ENCODE measurements at places on chromosomes 16 and 17.

DNA sequence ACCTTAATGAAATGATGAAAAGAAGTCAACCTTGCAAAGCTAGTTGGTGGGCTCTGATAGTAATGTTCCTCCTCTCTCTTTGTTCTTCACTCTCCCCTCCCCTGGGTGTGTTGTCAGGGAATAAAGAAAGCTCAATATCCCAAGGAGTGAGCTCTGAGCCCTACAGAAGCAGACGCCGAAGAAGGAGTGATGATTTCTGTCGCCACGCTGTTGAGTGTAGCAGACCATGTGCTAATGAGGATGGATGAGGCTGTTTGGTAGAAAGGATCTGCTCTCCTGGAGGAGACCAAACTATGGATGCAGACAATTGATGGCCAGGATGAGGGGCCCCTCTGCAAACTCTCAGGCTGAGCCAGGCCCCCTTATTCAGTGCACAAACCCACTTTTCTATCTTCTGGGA lies 140.0 kb upstream of the DNAH9 start:
- no peak for DNase-seq

GRCh38 chr17:31673076-31673475 lies 186.0 kb downstream of the COPRS start:
- DNase-seq: no peak

GRCh38 chr16:28092721-28093384 lies 29.3 kb upstream of the GSG1L start:
- no peak for DNase-seq

DNA sequence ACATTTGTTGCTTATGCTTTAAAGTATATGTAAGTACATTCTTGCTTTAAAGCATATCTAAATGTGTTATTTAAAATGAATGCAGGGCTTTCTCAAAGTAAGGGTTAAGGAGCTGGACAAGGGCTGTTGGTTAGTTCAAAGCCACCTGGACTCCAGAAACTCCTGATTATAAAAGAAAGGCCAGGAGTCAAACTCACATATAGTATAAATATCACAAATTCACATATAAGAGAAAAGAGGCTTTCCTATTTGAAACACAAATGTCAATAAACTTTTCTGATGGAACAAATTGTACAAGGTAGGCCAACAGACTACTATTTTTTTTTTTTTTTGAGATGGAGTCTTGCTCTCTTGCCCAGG lies 84.5 kb upstream of the CORO6 start:
- no peak for DNase-seq

GRCh38 chr16:87093804-87094555 lies 223.2 kb downstream of the C16orf95 start:
- DNase-seq: no peak

DNA sequence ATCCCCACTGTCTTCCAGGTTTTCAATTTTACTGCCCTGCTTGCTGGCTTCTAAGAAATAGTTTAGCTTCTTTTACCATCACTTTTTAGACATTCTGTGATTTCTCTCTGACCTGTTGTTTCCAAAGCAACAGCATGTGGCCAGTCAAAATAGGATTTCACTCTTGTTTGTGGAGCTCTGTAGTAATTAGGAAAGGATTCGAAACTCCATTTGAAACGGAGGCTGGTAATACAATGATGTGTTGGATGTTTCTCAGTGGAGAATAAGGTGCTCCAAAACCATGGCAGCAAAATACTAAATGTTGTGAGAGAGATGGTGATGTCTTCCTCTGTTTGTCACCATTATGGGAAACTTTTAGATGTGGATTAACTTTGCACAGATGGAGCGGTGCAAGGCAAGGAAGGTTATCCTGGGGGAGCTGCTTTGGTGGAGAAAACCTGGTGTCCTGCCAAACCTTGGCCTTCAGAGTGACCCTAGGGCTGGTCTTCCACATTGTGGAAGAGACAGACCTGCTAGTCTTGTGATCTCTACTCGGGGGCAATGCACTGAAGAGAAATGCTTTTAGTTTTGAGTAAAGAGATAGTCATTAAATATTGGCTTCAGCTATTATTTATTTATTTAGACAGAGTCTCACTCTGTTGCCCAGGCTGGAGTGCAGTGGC lies 79.4 kb downstream of the PRKCA start:
- DNase-seq: no peak

GRCh38 chr17:39867084-39867879 lies 720 bp upstream of the ZPBP2 start:
- DNase-seq: peak; percentile 78

GRCh38 chr16:27823421-27823820 lies 240.1 kb downstream of the GSG1L start:
- DNase-seq: no peak

- peak; percentile 56 for DNase-seq
Observed at GRCh38 chr17:16419929-16420271, 4.5 kb downstream of the TRPV2 start.

- no peak for DNase-seq
Observed at GRCh38 chr17:45347444-45347843, 30.6 kb upstream of the MAP3K14 start.

DNA sequence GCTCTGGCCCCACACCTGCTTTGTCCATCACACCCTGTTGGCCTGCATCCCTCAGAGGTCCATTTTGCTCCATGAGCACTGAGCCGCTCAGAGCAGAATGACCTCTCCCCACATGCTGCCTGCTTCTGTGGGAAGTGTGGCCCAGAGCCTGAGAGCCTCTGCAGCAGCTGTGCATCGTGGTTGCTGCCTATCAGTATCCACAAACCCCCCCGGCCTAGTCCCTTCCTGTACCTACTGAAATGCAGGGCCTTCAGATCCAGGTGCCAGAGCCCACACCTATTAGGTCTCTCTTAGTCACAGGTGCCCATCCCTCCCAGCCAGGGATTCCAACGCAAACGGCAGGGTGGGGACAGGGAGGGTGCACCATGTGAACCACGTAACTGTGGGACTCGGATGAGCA lies 16.6 kb upstream of the TRPV3 start:
- DNase-seq: no peak

DNA sequence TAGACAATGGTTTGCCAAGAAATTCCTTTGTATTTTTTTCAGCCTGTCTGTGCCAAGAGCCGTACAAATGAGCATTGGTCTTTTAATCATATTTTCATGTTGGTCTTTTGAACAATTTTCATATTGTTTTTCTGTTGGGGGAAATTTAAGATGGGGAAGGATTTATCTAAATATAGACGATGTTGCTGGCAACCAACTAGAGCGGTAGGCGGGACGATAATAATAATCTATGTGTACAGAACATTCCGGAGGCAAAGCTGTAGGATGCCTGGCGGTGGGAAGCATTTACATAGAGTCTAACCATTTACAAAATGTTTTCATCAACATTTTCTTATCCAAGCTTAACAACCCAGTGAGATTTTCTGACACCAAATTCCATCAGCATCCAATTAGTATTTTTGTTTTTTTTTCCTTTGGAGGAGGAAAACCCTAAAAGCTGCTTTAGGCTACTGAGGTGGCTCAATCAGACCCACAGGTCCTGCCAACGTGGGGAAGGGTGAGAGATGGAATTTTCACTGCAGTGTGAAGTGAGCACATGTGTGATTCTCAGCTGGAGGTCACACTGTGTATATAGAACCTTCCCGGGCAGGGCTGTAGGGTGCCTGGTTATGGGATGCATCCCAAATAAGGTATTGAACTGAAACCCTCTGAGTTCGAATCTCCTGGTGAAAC lies 11.7 kb upstream of the SEC14L1 start:
- no peak for DNase-seq

- no peak for DNase-seq
Observed at GRCh38 chr17:81570964-81571363, 18.8 kb upstream of the FAAP100 start.

- peak; percentile 96 for DNase-seq
Observed at GRCh38 chr16:30526823-30527634, 663 bp upstream of the ZNF768 start.

DNA sequence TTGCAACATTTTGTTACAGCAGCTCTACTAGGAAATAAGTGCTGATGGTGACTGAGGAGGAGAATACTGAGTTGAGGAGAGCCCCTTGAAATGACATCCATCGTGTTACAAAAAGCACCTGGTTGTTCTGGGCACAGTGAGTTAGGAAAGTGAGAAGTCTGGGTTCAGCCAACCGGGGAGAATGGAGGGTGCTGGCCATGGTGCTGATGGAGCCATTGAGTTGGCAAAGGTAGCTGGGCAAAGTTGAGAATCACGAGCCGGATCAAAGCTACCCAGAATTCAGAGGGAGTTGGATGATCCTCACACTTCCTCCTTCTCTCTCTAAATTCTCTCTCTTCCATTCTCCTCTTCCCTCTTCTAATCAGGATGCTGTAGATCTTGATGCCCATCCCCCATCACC lies 35.0 kb upstream of the ASIC2 start:
- DNase-seq: no peak

- no peak for DNase-seq
Observed at GRCh38 chr17:3559270-3559645, 1.6 kb upstream of the TRPV3 start.

DNA sequence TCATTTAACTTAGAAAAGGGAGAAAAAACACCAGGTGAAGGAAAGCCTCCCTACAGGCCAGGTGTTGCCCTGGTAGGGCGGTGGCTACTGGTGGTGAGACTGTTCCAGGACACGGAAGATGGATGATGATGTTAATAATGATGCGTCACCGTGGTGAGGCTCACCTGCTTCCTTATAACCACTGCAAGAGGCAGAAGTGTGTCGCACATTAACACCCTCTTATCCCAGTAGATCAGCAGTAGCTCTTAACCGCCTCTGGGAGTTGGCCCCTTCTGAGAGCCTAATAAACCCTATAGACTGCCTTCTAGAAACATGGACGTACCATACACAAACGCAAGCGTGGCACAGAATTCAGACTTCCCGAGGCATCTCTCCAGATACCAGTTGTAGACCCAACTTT lies 7.8 kb downstream of the BFAR start:
- no peak for DNase-seq

DNA sequence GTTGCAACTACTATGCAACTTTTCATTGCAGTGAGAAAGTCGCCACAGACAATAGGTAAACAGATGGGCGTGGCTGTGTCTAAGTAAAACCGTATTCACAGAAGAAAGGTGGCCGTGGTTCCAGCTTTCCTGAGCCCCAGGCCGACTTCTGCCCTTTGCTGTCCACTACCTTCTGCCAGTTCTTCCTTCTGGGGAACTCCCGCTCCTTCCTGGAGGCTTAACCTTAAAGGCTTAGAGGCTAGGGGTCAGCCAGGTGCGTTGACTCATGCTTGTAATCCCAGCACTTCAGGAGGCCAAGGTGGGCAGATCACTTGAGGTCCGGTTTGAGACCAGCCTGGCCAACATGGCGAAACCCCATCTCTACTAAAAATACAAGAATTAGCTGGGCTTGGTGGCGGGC lies 2.1 kb upstream of the SEPTIN12 start:
- no peak for DNase-seq

All from GM06990 (cell line).